ENCODE measurements at places on chromosomes 1 and 21.

GRCh38 chr1:109546311-109547109, 1.9 kb upstream of the GNAI3 start:
- no peak overlapping the region for H3K27ac ChIP-seq
- DNase-seq = peak; percentile 83
- H3K27me3 ChIP-seq = peaks cover 2% of the 10 kb centered on the region
- no peak overlapping the region for H3K4me3 ChIP-seq
- no peaks in the 10 kb centered on the region for H3K36me3 ChIP-seq

DNA sequence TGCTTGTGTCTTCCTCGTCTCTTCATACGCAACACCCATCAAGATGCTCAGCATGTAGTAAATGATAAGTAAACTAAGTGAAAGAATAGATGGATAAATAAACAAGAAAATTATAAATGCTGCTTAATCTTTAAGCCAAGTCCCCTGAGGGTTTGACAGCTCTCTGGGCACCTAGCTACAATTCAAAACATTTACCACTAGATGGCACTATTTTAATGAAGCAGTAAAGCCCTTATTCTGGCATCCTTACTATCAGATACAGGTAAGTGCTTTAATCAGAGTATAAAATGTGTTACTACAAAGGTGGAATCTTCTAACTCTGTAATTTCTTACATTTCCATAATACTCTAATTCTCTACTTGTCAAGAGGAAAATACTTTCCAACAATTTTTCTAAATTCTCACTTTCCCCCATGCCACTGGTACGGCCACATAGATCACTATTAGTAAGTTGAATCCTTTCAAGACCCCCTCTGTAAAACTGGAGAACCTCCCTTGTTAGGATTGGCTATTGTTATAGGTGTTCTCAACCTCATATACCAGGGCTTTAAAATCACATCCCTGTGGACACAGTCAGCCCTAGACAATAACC, 137.8 kb downstream of the BARHL2 start:
- H3K27me3 ChIP-seq = no peaks in the 10 kb centered on the region
- no peak overlapping the region for H3K27ac ChIP-seq
- H3K4me3 ChIP-seq = no peak overlapping the region
- peak; percentile 43 for DNase-seq

DNA sequence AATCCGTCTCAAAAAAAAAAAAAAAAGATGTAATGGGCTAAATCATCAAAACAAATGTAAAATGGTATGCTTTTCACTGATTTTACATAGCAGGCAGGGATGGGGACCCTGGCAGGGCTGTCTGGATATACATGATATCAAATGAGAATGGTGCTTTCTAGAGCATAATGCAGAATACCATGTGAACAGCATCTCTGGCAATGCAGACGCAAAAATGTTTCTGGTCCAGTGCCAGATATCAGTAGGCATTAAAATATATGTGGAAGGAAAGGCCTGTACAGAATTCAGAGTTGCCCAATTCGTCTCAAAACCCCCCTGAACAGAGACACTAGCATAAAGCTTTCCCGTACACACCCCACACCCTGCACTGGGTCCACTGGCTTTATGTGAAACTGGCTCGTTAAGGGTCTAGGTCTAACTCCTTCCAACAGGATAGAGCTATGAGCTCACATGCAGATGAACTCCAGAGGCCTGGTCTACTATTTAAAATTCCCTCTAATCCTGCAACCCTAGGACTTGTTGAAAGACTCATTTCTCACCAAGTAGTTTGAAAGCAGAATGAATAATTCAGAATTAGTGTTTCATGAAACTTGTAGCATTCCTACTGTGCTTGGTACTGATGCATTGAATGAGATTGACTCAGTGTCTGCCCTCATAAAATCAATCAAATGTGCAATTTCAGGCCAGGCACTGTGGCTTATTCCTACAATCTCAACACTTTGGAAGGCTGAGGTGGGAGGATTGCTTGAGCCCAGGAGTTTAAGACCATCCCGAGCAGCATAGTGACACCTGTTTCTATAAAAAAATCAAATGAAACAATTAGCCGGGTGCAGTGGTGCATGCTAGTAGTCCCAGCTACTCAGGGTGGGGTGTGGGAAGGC, 2.6 kb upstream of the MYSM1 start:
- peaks cover 8% of the 10 kb centered on the region for H3K4me1 ChIP-seq
- no peaks in the 10 kb centered on the region for H3K27me3 ChIP-seq
- no peak overlapping the region for H3K27ac ChIP-seq
- peaks cover 6% of the 10 kb centered on the region for H3K36me3 ChIP-seq

- no peak for DNase-seq
- no peak overlapping the region for H3K4me3 ChIP-seq
- no peaks in the 10 kb centered on the region for H3K36me3 ChIP-seq
- H3K27ac ChIP-seq = no peak overlapping the region
Observed at GRCh38 chr21:28294051-28294450, 698.6 kb downstream of the LTN1 start.

- H3K36me3 ChIP-seq = no peaks in the 10 kb centered on the region
- H3K4me3 ChIP-seq = no peak overlapping the region
- no peaks in the 10 kb centered on the region for H3K27me3 ChIP-seq
- no peak for DNase-seq
Observed at GRCh38 chr1:87362834-87363426, 34.2 kb downstream of the LMO4 start.

DNA sequence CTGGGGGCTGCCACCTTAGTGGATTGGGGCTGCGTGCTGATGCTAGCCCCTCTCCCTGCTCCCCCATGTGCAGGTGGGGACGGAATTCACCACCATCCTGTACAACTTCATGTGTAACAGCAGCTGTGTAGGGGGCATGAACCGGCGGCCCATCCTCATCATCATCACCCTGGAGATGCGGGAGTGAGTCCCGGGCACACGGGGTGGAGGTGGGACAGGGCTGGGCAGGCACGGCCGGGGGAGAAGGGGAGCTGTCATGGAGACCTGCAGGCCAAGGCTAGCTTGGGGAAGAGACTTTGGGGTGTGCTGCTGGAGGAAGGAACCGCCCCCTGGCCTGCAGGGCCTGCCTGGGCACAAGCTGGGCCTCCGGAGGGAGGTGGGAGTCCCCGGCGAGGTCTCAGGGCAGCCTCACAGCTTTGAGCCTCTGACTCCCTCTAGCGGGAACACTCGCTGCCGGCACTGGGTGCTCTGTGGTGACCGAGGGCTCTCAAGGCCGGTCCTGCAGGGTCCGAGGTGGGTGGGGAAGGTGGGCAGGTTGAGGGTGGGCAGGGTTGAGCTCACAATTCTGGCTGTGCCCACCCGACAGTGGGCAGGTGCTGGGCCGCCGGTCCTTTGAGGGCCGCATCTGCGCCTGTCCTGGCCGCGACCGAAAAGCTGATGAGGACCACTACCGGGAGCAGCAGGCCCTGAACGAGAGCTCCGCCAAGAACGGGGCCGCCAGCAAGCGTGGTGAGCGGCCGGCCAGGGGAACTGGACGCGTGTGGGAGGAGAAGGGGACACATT, 25.0 kb upstream of the CCDC27 start:
- H3K27me3 ChIP-seq = no peaks in the 10 kb centered on the region
- no peak for DNase-seq
- no peak overlapping the region for H3K27ac ChIP-seq
- H3K4me1 ChIP-seq = peaks cover 11% of the 10 kb centered on the region
- H3K36me3 ChIP-seq = no peaks in the 10 kb centered on the region
- H3K4me3 ChIP-seq = no peak overlapping the region

DNA sequence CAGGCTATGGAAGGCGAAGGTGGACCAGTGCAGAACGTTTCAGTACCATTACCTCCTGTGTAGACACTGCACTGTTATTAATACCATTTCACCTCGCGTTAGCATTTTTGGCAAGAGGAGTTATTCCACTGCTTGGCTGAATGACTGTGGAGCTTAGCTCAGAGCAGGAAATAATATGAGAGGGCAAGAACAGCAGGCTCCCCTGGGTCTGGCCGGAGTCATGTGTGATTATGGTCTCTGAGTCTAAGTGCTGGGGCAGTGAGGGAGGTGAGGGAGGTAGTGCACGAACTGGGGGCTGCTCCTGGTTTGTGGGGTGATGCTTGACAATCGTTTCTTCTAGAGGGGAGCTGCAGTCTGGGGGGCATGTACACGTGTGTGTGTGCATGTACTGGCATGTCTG, 82.9 kb downstream of the MDM4 start:
- H3K27ac ChIP-seq = no peak overlapping the region
- H3K4me3 ChIP-seq = no peak overlapping the region
- DNase-seq = no peak
- H3K27me3 ChIP-seq = peaks cover 25% of the 10 kb centered on the region
- H3K4me1 ChIP-seq = no peaks in the 10 kb centered on the region

- H3K4me1 ChIP-seq = no peaks in the 10 kb centered on the region
- H3K36me3 ChIP-seq = no peaks in the 10 kb centered on the region
- no peaks in the 10 kb centered on the region for H3K27me3 ChIP-seq
- DNase-seq = no peak
- no peak overlapping the region for H3K4me3 ChIP-seq
Observed at GRCh38 chr1:28832966-28833365, 21.0 kb downstream of the OPRD1 start.

DNA sequence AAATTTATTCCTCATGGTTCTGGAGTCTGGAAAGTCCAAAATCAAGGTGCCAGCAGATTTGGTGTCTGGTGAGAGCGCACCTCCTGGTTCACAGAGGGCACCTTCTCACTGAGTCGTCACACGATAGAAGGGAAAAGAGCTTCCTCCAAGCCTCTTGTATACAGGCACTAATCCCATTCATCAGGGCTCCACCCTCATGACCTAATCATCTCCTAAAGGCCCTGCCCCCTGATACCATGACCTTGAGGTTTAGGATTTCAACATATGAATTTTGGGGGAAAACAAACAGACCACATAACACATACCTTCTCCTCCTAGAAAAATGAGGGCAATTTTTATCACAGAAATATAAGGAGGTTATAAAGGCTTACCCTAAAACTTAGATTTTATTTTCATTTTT, 88.0 kb upstream of the NFIA start:
- H3K27ac ChIP-seq = no peak overlapping the region
- H3K4me3 ChIP-seq = no peak overlapping the region
- no peaks in the 10 kb centered on the region for H3K4me1 ChIP-seq
- H3K36me3 ChIP-seq = no peaks in the 10 kb centered on the region

DNA sequence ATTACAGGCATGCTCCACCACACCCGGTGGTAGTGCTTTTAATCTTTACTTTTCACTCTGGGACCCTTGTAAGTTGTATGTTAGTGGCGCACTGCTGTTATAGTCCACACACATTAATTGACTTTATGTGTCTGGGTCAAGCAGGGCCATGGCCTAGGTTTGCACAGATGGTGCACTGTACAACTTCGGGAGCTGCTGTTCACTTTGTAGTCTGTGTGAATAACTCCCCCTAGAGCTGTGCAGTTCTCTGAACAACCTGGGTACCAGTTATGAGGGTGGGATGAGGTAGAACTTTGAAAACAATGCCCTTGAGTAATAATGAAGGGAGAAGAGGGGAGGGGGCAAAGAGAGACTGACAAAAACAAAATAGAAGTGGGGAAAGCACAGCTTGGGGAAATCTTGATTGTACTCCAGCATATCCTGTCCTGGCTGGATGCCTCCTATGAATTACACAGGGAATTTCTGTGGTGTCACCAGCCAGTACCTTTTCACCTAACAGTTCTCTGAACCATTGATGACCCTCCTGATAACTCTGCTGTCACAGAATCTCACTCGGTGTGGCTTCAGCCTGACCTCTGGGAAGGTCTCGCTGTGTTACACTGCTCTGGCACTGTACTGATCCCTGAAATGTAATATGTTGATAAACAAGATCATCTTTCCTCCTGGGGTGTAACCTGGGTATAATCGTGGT, 2.2 kb downstream of the PTGFRN start:
- peaks cover 7% of the 10 kb centered on the region for H3K36me3 ChIP-seq
- no peak overlapping the region for H3K27ac ChIP-seq
- peaks cover 17% of the 10 kb centered on the region for H3K4me1 ChIP-seq
- DNase-seq = no peak
